ENCODE measurements at places on chromosomes 2 and 18. TPM values are rescaled to one million over a fixed set of nuclear protein-coding genes. Genes with fewer than 3 reads are reported as not detected.

DNA sequence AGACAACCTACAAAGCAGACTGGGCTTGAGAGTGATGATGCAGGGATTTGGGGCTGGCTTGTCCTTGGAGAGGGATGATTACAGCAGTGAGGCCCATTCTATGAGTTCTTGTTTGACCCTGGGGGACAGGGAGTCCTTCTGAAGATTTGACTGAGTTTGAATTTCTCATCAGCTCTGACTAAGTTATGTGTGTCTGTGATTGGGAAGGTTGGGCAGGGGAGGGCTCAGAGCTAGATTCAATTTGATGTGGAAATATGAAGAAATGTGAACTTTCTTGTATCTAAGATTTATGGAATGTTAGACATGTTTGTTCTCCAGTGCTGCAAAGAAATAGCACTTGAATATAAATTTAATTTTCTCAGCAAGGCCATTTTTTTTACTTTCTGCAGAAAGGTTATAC is 19.9 kb upstream of the IL1R2 start:
- no peak for DNase-seq

BOK gene
- 18.6 TPM for polyA plus RNA-seq

DNA sequence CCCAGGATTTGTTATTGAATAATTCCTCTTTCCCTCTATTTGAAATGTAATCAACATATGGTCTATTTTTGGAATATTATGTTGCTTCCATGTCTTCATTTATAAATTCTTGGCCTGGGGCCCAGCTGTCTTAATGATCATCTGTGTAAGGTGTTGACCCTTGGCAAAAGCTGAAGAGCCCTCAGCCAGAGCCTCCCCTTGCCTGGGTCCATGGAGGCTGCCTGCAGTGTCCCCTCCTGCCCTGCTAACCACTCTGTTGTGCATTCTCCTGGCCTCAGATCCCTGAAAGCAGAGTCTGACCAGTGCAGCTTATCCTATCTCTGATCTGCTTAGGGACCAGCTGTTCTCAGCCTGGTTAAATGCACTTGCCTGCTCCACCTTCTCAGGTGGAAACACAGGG is 226.1 kb upstream of the APCDD1 start:
- no peak for DNase-seq

DNA sequence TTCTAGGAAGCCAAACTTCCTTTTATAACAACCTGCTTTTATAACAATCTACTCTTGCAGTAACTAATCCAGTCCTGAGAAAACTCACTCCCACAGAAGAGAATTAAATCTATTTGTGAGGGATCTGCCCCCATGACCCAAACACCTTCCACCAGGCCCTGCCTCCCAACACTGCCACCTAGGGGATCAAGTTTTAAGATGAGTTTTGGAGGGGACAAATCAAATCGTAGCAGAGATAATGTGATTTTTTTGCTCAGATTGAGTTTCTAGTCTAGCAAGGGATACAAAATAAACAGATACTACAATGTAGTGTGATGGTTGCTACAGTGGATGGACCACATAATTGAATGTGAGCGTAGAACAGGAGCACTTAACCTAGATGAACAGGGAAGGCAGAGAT is 52.2 kb downstream of the NCOA1 start:
- DNase-seq: no peak

GRCh38 chr18:44696892-44697291 is 16.2 kb downstream of the SETBP1 start:
- DNase-seq: no peak

DNA sequence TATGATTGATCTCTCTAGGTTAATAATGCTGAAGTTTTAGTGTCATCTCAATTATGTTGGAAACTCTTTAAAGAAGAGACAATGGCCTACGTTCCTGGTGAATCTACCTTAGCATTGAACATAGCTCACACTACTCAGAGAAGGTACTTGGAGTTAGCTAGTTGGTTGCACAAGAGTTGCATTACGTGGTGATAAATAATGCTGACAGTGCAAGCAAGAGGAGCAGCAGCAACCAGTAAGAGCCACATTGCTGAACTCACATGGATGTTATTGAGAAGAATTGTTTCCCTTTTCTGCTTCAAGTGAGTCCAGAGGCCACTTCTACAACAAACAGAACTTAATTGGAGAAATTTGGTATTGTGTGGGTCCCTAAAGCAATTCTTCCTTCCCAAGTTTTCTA is 737.1 kb downstream of the TDRD15 start:
- DNase-seq: no peak

HS6ST1 gene
- polyA plus RNA-seq: 34.1 TPM

DNA sequence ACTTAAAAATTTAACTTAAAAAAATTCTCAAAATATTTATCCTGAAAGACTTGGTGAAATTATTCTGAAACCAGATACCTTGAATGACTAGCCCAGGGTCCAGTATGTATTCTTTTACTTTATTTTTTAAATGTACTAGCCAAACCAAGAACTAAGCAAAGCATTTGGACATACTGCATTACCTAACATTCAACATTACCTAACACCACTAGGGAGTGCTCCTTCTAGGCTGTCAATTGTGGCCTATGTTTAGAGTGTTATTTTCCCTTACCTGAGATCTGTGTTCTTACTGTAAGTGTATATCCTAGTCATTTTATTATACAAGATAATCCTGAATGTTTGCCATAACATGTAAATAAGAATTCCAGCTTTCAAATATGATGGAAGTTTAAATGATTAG is 496.6 kb downstream of the PTPRM start:
- no peak for DNase-seq

All from AG04450 (cell line).